ENCODE measurements at places on chromosomes 6 and 20.

GRCh38 chr20:48908656-48909319 lies 12.7 kb upstream of the ARFGEF2 start:
- DNase-seq: no peak

DNA sequence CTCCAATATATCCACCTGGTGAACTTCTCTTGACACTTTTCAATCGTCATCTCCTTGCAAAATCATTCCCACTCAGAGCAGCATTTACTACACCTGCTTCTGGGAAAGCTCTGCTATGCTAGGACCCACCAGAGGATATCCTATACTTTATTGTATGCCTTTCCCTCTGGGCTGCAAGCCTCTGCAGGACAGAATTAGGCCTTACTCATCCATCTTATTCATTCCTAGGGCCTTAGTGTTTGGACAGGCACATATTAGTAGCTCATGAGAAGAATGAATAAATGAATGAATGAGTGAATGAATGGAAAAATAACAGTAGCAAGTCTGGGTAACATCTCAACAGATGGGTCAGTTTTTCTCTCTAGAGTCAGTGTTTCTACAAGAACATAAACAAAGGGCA lies 216.1 kb downstream of the MAFB start:
- DNase-seq: no peak

DNA sequence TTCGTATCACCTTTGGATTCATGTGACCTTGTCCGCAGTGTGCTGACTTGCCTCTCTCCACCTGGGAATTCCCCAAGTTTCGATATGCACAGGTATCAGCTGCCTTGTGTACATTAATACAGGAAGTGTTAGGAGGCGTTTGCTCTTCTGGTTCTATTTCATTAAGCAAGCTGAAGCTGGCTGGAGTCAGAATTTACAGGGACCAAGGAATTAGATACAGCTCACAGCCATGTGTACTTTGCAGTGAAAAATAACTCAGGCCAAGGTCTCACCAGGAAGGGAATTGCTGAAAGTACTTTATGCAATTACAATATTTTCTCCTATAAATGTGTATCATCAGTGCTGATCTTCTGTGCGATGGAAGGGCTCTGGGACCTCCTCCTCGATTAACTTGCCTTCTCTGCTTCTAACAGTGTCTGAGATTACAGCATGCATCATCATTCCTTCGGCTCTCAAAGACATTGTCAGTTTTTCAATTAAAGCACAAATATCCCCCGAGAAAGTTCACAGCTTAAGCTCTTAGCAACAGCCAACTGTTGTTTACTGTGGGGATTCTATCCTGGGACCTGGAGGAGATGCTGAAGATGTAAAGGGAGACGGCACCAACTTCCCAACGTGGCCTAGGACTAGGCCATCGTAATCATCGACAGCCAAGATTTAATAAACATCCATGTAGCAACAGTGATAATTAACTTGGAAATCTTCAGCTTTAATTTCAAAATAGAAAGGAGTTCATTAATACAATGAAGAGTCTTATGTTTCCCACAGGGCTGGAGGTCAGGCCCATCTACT lies 13.8 kb upstream of the TIAM2 start:
- no peak for DNase-seq

GRCh38 chr6:143675382-143675900 lies 2.3 kb upstream of the PHACTR2 start:
- DNase-seq: no peak

DNA sequence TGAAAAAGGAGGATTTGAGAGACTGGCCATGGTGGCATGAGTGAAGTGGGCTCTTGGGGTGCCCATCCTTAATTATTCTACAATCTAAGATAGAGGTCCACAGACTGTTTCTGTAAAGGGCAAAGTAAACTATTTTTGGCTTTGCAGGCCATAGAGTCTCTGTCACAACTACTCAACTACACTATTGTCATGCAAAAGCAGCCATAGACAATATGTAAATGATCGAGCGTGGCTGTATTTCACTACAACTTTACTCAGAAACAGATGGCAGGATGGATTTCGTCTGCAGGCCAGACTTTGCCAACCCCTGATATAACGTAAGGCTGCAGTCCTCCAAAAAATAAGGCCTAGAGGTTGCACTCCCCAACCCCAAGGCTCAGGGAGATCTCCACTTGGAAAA lies 58.2 kb upstream of the NAA20 start:
- no peak for DNase-seq

GRCh38 chr20:17523326-17523725 lies 7.9 kb downstream of the BFSP1 start:
- DNase-seq: no peak

DNA sequence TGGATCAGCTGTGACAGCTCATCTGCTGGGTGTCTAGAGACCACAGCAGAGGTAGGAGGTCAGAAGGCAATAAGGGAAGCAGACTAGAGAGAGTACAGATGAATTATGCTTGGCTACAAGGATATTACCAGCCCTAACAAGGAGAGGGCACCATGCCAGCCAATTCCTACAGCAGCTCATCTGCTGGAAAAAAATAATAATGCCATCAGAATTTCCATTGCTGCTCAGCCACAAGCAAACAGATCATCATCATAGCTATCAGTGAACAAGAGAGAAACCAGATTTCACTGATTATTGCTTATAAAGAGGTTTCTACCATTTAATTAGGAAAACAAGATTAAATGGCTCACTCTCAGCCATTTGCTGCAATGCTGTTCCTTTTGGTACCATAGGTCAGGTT lies 66.5 kb downstream of the PSMG4 start:
- DNase-seq: no peak

GRCh38 chr6:84743616-84744015 lies 20.8 kb downstream of the TBX18 start:
- DNase-seq: no peak

DNA sequence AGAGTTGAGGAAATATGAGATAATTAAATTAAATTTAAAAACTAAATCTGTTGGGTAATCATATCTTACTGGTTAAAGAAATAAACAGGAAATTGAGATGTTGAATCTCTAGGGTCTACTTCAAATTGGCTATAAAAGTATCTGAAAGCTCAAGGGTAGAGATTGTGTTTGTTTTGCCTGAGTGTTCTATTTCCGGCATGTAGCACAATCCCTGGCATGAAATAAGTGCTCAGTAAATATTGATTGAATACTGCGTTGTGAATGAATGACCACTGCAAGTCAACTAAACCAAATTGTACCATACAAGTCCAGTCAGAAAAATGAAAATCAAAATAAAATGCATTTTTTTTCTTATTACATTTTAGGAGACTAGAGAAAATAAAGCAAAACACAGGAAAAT lies 709.8 kb downstream of the EPM2A start:
- DNase-seq: no peak

DNA sequence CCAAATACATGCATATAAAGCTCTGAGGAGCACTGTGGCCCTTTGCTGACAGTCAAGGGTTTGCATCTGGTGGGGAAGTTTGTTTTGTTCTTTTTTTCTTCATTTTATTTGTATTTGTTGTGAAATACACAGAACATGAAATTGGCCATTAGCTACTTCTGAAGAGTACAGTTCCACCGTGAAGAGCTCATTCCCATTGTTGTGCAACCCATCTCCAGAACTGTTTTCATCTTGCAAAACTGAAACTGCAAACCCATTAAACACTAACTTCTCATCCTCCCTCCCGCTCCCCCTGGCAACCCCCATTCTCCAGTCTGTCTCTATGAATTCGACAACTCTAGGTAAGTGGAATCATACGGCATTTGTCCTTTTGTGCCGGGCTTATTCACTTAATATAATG lies 231.3 kb downstream of the TFAP2C start:
- no peak for DNase-seq

- DNase-seq: no peak
Observed at GRCh38 chr6:166467436-166468000, 84.8 kb upstream of the MPC1 start.

GRCh38 chr20:58892141-58892931 lies 39.8 kb downstream of the GNAS start:
- DNase-seq: peak; percentile 61

DNA sequence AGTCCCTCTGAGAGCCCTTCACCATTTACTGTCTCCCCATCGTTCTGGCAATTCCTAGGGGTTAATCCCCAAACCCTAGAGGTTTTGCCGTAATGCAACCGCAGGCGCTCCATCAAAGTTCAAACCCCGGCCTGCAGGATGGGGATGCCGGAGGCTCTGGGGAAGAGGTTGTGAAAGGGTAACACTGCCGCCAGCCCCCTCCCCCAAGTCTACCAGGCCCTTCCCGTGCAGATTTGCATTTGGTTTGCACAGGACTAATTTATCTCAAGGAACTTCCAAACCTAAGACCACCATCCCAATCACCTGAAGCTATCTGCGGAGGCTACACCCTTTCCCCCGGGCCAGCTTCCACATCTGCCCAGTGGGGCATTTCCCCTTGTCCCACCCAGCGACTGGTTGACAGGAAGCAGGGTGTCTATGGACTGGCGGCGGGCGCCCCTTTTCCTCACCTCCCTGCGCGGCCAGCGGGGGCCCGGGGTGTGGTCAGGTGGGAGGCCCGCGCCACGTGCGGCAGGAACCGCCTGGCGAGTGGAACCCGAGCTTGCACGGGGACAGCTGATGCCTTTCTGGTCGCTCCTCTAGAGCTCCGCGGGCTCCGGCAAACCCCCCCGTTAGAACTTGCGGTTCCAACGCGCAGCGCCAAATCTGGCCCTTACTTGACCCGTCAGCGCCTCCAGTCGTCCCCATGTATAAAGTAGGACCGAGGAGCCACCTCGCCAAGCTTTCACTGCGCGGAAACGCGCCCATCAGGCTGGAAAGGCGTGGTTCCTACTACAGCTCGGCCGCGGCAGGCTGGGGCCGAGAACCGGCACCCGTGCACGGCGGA lies 9.4 kb upstream of the SLC4A11 start:
- no peak for DNase-seq

GRCh38 chr20:16222859-16223411 lies 350.3 kb downstream of the KIF16B start:
- no peak for DNase-seq

GRCh38 chr20:14580418-14581074 lies 243.1 kb upstream of the FLRT3 start:
- DNase-seq: no peak

DNA sequence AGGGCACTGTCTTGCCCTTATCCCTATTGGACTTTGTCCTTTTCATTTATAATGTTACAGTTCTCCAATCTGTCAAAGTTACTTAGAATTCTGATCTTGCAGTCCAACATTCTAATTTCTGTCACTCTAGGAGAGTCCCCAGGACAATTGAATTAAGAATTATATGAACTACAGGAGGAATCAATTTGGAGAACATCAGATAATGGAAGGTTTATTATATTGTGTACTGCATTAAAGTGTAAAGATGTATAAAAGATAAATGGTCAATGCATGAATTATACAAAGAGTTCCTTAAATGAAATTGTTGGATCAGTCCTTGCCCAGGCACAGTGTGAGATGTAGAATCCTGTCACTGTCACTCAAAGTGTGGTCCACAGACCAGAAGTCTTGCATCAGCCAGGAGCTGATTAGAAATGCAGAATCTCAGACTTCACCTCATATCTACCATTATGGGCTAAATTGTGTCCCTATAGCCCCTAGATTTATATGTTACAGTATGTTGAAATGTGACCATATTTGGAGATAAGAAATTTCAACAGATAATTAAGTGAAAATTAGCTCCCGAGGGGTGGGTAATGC lies 145.5 kb downstream of the BTBD3 start:
- DNase-seq: no peak

DNA sequence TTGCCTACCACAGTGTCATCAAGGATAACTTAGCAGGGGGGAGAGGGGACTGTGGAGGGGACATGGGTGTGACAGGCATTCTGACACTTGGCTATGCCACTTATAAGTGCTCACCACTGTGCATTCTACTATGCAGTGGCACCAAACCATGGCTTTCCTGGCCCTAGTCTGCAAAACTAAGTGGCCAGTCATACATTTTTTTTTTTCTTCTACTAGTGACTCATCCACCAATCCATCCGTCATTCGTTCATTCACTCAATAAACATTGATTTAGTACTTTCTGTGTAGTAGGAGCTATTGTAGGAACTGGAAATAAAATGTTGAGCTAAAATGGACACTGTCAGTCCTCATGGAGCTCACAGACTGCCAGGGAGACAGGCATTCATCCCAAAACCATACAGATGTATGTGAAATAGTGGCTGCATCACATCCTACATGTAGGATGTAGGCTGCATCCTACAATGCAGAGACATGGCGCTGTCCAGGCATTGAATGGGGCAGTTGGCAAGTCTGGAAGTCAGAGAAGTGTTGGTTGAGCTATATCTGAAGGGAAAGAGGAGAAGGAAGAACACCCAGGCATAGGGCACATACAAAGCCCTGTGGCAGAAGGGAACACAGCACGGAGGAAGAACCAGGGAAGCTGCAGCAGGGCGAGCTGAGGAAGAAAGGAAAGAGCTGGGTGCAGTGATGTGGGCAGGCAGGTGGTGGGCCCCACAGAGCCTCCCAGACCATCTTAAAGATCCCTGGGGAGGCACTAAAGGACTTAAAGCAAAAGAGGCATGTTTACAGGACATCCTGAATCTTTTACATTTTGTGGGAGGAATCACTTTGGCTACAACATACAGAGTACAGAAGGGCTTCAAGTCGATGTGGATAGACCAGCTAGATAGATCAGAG lies 224.4 kb downstream of the UST start:
- DNase-seq: no peak

DNA sequence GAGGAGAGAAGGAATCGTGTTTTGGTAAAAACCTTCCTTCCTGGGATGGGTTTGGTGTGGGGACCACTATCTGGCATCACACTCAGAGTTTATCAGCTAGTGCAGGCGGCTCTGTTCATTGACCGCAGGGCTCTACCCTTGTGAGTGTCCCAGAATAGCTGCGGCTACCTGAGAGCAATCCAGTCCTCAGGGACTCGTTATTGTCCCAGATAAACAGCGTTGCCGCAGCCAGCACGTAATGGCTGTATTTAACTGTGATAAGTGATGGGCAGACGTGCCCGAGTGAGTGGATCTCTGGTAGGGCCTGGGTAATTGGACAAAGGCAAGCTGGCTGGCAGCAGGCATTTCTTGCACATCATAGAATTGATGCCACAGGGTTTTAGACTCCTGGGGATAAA lies 163.3 kb downstream of the SOBP start:
- DNase-seq: no peak

GRCh38 chr6:4935975-4936680 lies 67.7 kb downstream of the RPP40 start:
- no peak for DNase-seq

DNA sequence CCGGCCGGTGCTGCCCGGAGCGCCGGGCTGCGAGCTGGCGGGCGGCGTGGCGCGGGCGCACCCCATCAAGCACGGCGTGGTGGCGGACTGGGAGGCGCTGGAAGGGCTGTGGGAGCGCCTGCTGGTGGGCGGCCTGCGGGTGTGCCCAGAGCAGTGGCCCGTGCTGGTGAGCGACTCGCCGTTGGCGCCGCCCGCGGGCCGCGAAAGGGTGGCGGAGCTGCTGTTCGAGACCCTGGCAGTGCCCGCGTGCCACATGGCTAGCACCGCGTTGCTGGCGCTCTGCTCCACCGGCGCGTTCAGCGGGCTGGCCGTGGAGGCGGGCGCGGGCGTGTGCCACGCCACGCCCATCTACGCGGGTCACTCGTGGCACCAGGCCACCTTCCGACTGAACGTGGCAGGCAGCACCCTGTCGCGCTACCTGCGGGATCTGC lies 517 bp downstream of the ACTL10 start:
- DNase-seq: no peak

- no peak for DNase-seq
Observed at GRCh38 chr6:157089851-157090250, 233.5 kb downstream of the TMEM242 start.

- DNase-seq: no peak
Observed at GRCh38 chr6:108953681-108954080, 105.5 kb downstream of the ARMC2 start.

All from stimulated activated CD4-positive, alpha-beta T cell treated with anti-CD3 and anti-CD28 coated beads, Interleukin-1b, Interleukin-23, amount 100 ng/mL, for 1 hour (primary cell).